Melanocyte of skin (primary cell): ENCODE measurements at places on chromosomes 6 and 20. TPM values are rescaled to one million over a fixed set of nuclear protein-coding genes. Genes with fewer than 3 reads are reported as not detected.

Gene RAB44
- not detected in 2 replicates for total RNA-seq

Gene GNMT
- not detected in 2 replicates for total RNA-seq

Gene MUC22
- not detected in 2 replicates for total RNA-seq

Gene PGBD1
- 4.5 and 5.8 TPM in 2 replicates for total RNA-seq

Gene CST7
- total RNA-seq, result not detected in 2 replicates

Gene MBOAT1
- 21.0 and 22.2 TPM in 2 replicates for total RNA-seq
